ENCODE measurements at places on chromosomes 1 and 21. TPM values are rescaled to one million over a fixed set of nuclear protein-coding genes. Genes with fewer than 3 reads are reported as not detected.

The THEM5 gene
- 1.5 TPM for polyA plus RNA-seq

The CSF1 gene
- polyA plus RNA-seq, result 5.6 TPM

The FAM43B gene
- 0.12 TPM for polyA plus RNA-seq

The TTC22 gene
- polyA plus RNA-seq, result 92.9 TPM

The TMEM269 gene
- polyA plus RNA-seq, result 0.01 TPM

The UQCRH gene
- polyA plus RNA-seq, result 393 TPM

The CA6 gene
- polyA plus RNA-seq, result 0.06 TPM

The SLC22A15 gene
- 3.1 TPM for polyA plus RNA-seq

Data from esophagus (tissue), 2 donors.